NCI-H774 (cell line): ENCODE measurements at places on chromosomes 4 and X.

DNA sequence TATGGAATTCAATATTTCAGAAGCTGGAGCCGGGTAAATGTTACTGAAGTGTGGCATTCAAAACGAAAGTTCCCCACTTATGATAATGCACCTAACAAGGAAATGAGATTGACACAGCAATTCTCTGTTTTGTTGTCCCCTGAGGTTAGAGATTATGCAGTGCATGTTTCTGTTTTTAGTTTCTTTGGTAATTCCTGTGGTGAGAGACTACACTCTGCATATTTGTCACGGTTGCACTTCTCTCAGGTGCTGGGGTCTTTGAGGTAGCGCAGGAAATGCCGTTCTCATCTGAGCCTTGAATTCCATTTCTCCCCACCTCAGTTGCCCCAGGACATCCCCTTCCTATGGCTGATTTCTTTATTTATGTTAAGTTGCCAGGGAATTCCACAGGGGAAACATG is 15.3 kb upstream of the BEND4 start:
- no peak for DNase-seq

DNA sequence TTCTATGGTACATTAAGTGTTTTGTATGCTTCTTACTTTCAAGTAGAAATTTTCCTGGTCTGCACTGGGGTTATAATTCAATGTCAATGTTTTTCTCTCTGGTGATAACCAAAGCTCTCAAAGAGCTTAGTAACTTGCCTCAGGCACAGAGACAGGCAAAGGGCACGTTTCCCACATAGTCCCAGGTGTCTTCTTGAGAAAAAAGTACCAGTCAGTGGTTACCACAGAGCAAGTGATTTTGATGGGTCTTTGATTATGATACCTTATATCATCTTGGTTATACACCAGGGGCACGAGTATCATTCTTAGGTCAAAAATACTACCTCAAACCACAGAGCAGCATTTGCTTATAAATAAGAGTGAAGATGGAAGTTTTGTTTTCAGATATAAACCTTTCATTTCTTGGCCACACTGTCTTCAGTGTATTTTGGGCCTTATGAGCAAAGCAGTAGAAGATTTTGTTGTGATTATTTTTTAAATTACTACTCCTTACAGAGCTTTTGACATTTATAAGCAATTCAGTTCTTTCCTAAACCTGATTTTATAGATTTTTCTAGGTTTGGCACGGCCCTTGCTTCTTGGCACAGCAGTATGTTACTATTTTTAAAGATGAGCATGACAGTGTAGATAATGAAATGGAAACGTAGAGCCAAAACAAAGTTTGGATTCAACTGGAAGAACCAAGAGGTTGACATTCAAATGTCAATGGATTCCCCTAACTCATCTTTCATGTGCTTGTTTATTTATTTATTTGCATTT is 85.3 kb upstream of the TLL1 start:
- no peak for DNase-seq

GRCh38 chr4:41360214-41360920 is 103.6 kb downstream of the UCHL1 start:
- DNase-seq, result peak; percentile 78

GRCh38 chrX:57380026-57380796 is 93.7 kb downstream of the FAAH2 start:
- no peak for DNase-seq

DNA sequence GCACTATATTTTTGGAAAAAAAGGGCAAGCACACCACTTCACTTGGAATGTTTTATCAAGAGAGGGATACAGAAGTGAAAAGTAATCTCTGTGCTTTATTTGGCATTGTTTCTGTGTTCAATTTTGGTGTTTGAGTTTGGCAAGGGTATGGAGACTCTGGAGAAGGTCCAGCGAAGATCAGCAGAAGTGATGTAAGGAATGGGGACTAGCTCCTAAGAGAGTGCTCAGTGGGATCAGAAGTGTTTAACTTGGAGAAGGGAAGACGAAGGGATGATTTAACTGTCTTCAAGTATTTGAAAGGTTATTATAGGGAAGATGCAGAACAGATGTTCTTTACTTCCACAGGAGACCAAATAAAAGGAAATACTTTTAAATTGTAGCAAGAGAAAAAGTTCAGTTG is 74.3 kb downstream of the CFAP299 start:
- no peak for DNase-seq

DNA sequence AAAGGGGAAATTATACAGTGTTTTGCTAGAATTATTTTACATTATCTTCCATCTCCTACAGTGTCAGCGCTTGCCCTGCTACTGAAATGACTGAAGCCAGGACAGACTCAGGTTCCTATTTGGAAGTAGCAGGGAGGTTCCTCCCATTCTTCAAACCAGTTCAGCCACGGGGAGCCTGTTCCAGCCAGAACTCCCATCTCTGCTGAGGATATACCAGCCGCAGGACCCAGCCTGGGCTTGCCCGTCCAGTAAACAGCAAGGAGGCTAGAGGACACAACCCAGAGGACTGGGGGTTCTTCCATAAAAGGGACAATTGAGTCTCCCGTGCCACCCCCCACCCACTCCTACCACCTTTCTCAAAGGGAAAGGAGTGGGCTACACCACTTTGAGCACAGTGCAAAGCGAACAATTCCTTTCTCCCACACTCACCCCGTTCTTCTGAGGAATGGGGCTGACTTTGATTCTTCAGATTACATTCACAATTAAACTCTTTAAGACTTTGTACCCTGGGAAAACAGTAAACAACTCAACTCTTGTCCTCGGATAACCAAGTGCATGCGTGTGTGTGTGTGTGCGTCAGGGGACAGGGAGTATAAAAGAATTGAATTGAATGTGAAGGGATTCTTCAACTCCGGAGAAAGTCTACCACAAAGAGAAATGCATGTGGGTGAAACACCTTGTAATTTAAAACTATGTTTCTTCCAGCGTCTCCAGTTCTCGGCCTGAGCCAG is 31.0 kb upstream of the PPARGC1A start:
- DNase-seq, result no peak

GRCh38 chr4:87469390-87469789 is 47.0 kb downstream of the NUDT9 start:
- DNase-seq, result no peak

DNA sequence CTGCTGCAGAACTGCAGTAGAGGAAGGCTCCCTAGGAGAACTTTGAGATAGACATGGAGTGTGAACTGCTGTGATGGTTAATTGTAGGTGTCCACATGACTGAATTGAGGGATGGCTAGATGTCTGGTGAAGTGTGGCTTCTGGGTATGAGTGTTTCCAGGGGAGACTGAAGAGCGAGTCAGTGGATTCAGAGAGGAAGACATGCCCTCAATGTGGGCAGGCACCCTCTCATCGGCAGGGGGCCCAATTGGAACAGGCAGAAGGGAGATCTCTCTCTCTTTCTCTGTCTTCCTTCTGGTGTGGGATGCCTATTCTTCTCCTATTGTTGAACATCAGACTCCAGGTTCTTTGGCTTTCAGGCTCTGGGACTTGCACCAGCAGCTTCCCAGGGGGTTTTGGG is 304.7 kb upstream of the GATB start:
- DNase-seq, result no peak

DNA sequence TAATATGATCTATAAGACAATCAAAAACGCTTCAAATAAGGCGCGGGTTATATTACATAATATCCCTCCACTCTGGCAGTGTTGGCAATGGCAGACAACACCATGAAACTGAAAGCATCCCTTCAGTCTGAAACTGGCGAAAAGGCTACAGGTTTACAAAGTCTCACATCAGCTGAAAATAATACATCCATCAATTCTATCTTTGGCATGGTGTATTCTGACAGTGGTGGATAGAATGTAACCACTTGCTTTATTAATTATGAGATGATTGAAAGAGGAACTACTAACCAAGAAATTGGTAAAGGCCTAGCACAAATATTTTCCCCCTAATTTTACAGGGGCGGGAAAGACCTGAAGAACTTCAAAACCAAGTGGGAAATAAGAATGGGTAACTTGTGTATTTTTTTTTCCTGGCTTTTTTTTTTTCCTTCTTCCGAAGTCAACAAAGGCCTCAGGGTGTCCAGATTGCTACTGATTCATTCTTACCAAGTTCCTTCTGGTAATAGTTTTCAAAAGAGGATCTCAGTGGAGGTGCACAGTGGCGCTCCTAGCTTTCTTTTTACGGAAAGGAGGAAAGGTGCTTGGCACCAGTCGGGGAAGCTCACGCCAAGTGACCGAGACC is 728 bp downstream of the UBA6 start:
- DNase-seq, result no peak

DNA sequence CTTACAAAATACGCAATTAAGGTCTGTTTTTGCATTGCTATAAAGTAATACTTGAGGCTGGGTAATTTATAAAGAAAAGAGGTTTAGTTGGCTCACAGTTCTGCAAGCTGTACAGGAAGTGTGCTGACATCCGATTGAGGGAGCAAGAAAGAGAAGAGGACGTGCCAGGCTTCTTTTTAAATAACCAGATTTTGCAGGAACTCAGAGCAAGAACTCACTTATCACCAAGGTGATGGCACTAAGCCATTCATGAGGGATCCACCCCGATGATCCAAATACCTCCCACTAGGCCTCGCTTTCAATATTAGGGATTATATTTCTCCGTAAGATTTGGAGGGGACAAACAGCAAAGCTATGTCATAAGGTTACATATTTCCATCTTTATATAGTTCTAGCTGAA is 456.7 kb downstream of the GLUD2 start:
- no peak for DNase-seq
